ENCODE measurements at places on chromosomes 5 and 9.
A peak's percentile ranks its signal among the peaks of the same experiment; 100 is the strongest.

DNA sequence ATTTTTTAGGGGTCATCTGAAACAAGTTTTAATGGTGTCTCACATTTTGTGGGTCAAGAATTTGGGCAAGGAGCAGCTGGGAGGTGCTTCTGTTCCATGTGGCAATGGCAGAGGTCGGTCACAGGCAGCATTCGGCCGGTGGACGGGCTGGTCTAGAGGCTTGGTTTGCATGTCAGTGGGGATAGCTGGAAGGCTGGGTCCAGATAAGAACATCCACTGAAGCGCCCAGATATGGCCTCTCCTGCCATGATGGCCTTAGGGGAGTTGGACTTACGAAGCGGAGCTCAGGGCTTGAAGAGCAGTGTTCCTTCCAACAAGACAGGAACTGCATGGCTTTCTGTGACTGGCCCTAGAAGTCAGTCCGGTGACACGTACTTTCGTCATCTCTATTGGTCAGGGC is 30.3 kb downstream of the LHFPL2 start:
- no peak for DNase-seq

DNA sequence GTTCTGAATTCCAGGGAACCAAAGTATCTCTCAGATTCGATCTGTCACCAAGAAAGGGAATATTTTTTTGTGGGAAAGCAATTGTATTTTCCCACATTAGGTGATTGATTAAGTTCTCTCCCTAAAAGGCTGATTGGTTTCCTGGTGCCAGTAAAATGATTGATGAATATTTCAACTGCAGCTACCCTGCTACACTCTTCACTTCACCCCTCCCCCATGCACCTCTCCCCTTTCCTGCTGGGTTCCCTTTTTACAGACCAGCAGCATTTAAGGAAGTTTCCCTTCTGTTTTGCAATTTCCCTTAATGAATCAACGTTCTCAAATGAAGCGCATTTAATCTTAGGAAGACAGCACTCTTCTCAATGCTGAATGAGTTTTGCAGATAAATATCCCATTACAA is 13.1 kb downstream of the NR6A1 start:
- DNase-seq = no peak

DNA sequence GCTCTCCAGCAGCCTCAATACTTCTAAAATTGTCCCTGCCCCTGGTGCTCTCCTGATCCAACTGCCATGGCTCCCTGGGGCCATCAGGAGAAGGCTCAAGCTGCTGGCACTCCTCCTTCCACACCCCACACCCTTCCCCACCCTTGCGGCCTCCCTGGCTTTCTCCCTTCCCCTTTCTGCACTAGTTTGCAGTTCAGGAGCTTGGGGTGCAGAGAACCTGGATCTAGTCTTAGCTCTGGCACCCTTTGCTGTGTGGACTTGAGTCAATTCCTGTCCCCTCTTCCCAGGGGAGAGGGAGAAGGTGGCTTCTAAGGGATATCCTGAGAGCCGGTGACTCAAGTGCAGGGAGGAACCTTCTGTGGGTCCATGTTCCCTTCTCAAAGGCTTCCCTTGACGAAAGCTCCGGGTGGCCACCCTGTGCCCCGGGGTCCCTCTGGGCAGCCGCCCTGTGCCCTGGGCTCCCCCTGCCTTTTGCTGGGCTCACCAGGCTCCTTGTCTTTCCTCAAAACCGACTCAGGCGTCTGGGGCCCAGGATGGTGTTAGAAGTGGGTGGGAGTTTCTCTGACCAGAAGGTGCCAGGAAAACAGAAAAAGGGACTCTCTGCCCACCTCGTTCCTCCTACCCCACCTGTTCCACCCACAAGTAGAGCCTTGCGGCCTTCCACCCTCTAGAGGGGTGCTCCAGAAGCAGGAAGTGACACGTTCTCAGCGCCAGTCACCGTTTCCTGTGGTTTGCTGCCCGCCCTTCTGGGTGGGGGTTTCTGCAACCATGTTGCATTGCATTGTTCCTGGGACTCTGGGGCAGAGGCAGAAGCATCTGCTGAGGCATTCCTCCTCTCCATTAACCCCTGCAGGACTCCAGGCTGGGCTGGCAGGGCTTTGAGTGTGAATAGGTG is 15.0 kb downstream of the GLIPR2 start:
- peak; percentile 89 for DNase-seq

- no peak for DNase-seq
These were observed 22.7 kb downstream of the ITGA1 start for GRCh38 chr5:52810426-52810825.

DNA sequence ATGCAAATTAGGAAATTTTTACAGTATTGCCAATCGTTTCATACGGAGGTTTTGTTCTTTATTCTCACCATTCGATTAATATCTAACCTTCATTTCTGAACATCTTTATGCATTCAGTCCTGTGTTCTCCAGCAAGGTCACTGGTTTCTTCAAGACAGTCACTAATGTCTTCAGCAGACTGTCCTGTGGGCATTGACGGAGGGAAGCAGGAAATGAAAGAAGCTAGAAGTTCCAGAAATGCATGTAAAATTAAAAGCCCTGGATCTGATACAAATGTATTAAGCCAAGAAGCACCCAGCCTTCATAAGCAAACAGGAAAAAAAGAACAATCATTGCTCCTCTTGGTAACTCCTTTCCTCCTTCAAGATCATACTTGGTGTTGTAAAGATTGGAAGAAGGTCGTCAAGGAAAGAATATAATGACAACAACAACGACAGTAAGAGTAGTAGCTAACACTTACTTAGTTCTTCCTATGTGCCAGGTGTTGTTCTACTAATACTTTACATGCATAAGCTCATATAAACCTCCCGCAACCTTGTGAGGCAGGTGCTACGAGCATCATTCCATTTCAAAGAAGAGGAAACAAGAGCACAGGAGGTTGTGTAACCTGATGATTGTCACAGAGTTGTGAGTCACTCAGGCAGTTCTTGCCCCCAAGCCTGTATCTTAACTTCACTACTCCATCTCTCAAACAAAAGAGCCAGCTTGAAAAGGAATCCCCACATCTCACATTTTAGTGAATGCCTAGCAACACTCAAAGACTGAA is 59.9 kb upstream of the CER1 start:
- DNase-seq = no peak

DNA sequence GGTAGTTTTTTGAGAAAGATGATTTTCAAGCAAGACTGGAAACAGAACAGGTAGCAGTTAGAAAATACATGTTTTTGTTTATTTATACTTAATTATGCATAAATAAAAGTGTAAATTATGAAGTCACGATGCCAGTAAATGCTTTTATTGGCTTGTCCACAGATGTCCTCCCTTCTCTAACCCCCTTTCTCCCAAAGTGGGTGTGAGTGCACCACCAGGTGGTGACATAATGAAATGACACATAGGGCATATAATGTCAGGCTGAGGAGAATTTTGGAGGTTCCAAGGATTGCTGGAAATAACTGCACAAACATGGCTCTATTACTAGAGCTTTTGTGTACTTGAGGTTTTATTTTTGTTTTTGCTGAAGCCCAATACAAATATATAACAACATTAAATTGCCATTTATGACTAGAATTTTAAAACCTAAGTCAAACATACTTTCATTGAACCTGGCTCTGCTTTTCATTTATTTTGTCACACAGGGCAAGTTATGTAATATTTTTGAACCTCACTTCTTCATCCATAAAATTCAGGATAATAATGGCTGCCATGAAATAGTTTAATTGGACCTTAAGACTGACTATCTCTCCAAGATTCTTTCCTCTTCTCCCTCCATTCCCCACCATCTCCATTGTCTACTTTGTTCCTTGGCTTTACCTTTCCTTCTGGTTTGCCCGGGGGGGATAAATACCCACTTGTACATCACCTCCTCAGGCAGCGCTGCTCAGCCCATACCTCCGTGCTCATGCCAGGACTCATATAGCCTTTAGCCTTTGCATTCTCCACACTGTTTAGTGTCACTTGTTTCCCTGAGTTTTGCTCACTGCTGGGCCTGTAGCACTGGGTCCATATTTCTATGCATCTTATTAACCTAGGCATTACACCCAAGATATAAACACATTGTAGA is 168.8 kb downstream of the PDE4D start:
- DNase-seq = peak; percentile 4

DNA sequence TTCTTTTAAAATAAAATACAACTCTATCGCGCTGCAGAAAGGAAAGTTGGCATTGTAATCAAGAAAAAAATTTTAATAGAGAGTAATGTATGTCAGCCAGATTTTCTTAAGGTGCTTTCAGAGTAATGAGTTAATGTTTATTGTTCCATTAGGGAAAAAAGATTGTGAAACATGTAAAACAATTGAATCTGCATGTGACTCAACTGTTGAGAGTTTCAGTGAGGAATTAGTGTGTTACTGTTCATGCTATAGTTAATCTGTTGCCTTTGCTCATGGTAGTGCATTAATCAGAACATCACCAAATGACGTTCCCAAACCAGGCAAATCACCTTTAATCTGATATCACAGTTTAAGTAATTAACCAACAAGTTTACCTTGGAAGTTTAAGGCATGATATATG is 600.5 kb downstream of the NR2F1-AS1 start:
- DNase-seq = no peak

GRCh38 chr9:128762671-128763449 is 8.9 kb downstream of the ZER1 start:
- DNase-seq = no peak

GRCh38 chr5:56950626-56951125 is 1.2 kb downstream of the MIER3 start:
- DNase-seq = no peak

Data from NK-92 treated with Interleukin-12 subunit alpha and Interleukin-12 subunit beta, amount 100 ng/mL, for 24 hours (cell line).